ENCODE measurements at places on chromosomes 1 and 21. TPM values are rescaled to one million over a fixed set of nuclear protein-coding genes. Genes with fewer than 3 reads are reported as not detected.
A peak's percentile ranks its signal among the peaks of the same experiment; 100 is the strongest.

GRCh38 chr1:67031121-67031858 is 22.7 kb downstream of the SLC35D1 start:
- no peak for DNase-seq

Gene LCE6A
- not detected for total RNA-seq

Gene TRIM62
- total RNA-seq, result 1.4 TPM

DNA sequence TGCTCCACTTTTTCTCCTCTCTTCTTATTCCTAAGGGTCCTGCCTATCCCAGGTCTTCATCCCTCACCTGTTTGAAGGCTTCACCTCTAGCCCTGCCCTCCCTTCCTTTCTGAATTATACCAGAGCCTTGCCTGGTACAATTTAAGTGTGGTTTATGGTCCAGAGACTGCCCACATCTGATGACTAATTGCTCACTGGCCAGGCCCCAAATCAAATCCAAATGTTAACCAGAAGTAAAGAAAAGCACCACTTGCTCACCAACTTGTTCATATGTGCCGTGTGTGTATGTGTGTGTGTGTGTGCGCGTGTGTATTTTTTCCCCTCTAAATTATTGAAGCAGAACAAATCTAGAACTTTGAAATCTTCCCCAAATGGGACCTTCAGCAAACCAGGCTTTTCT is 26.4 kb downstream of the MYOM3 start:
- no peak for DNase-seq

Gene NBPF10
- 1.4 TPM for total RNA-seq

Gene LPAR3
- 0.08 TPM for total RNA-seq

DNA sequence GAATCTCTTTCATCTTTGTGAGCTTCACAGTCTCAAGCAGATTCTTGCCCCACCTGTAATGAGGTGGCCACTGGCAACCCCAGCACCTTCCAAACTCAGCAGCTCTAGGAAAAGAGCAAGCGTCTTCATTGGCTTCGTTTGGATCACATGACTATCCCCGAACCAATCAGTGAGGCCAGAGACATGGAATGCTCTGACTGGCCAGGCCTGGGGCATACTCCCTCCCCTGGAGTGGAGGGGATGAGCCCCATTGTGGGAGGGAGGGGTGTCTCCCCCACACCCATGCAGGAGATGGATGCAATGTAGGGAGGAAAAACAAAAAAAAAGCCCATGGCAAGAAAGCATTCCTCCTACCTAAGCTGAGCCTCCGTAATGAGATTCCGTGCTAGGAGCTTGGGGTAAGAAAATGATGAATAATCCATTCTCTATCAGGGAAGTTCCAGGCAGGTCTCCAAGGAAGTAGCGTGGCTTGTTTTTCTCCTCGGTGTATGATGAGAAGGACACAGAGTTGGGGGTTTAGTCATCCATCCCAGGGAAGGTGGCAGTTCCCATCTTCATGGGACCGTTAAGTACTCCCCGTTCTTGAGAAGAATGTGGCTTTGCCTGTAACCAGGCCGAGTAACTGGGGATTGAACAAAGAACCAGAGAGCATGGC is 32.7 kb downstream of the FHAD1 start:
- no peak for DNase-seq

DNA sequence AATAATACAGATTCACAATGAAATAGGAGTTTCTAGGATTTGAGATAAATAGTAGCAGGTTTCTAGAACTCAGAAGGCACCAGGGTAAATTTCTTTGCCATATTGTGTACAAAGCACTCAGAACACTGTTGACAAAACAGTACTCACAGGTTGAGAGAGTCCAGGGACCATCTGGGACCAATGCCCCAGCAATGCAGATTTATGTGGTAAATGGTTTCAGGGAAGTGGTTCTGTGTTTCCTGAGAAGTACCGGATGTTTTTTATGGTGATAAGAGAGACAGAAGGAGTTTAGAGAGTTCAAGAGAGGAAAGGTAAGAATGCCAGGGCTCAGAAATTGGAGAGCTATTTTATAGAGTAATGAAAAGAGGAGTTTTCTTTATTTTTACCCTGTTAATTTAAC is 29.6 kb upstream of the DIPK1A start:
- no peak for DNase-seq

DNA sequence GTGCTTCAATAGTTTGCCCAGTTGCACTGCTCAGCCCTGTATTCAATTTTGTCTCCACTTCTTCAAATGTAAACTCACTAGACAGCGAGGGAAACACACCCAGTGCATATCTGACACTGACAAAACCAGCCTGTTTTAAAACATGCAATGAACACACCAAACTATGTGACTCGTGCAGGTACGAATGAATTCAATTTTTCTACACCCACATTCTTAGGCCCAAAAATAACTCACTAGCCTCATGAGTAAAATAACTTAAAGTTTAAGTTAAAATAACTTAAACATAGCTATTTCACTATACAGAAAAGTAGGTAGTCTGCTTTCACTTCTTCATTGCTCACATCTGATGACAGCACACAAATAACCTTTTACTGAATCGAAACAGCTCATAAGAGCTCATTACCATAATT is 21.1 kb downstream of the TTC13 start:
- no peak for DNase-seq

Gene SLAMF1
- 0.25 TPM for total RNA-seq

- no peak for DNase-seq
Measured at GRCh38 chr1:244006961-244007360, 44.1 kb upstream of the ZBTB18 start.

Gene KRTAP19-4
- total RNA-seq, result not detected

Gene OPTC
- total RNA-seq, result not detected

GRCh38 chr1:183251959-183252450 is 65.9 kb downstream of the LAMC2 start:
- DNase-seq, result no peak

DNA sequence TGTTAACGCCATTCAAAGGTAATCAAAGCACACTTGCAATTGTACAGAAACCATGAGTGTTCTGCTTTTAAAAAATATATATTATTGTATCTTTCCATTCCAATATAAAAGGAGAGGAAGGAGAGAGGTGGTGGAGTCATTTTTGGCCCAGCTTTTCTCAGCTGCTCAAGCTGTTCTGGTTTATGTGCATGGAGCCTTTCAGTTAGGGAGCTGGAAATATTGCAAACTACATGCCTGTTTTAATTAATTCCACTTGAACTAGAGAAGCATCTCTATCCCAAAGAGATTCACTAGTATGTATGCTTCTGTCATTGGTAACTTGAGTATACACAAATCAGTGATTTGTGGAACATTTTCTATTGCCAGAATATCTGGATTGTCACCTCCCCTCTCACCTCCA is 28.5 kb upstream of the C1orf105 start:
- DNase-seq, result no peak

DNA sequence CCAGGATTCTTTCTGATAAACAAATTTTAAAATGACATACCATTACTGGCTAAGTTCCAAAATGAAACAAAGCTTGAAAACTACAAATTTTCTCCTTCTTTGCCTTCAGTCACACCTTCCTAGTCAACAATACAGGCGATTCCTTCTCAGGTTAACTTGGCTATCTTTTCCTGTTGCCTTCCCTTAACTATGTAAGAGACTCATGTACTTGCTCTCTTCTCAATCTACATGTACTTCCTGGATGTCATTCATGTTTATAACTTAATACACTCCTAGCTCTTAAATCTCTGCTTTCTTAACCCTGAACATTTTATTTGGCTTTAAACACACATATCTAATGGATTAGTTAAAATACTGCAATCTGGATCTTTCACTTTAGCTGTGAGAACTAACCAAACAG is 97.0 kb downstream of the COQ8A start:
- no peak for DNase-seq

Gene IFI44
- 5.2 TPM for total RNA-seq

DNA sequence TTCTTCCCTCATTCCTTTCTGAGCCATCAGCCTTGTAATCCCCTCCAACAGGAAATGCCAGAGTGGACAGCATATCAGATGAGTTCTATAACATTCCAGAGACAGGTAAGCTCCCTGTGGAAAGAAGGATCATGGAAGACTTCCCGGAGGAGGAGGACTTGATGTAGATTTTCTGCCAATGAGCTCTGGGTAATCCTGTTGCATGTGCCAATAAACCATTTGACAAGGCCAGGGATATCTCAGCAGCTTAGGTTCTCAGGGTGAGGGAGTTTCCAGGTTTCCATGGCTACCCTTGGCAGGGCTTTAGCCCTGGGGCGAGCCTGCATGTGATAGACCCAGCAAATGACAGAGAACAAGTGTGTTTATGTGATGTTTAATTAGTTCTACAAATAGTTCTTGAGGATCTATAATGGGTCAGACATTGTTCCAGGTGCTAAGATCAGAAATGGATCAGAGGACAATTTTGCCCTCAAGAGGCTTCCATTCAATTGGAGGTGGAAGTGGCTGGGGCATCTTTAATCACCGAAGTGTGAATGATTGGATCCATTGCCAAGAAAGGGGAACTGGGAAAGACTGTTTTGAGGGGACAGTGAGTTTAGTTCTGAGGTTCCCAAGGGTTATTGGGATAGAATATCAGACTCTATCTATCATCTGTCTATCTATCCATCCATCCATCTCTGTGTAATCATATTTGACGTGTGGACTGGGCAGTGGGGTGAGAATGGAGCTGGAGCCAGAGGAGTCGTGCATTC is 6.9 kb downstream of the PLA2G5 start:
- no peak for DNase-seq

DNA sequence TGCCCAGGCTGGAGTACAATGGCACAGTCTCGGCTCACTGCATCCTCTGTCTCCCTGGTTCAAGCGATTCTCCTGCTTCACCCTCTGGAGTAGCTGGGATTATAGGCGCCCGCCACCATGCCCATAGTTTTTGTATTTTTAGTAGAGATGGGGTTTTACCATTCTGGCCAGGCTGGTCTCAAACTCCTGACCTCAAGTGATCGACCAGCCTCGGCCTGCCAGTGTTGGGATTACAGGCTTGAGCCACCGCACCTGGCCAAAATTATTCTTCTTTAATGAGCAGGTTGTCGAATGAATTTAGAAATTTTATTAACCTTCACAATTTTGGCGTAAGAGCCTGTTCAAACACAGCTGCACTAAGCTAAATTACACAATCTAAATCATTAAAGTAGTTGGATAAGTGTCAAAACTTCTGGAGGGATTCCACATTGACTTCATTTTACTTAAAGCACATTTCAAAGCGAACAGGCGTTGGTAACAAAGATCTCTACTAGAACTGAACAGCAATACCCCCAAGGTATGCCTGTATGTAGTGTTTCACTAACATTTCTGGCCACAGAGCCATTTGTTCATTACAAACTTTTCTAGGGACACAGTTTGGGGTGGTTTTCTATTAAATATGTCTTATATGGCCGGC is 5.2 kb upstream of the CTH start:
- DNase-seq, result peak; percentile 59

DNA sequence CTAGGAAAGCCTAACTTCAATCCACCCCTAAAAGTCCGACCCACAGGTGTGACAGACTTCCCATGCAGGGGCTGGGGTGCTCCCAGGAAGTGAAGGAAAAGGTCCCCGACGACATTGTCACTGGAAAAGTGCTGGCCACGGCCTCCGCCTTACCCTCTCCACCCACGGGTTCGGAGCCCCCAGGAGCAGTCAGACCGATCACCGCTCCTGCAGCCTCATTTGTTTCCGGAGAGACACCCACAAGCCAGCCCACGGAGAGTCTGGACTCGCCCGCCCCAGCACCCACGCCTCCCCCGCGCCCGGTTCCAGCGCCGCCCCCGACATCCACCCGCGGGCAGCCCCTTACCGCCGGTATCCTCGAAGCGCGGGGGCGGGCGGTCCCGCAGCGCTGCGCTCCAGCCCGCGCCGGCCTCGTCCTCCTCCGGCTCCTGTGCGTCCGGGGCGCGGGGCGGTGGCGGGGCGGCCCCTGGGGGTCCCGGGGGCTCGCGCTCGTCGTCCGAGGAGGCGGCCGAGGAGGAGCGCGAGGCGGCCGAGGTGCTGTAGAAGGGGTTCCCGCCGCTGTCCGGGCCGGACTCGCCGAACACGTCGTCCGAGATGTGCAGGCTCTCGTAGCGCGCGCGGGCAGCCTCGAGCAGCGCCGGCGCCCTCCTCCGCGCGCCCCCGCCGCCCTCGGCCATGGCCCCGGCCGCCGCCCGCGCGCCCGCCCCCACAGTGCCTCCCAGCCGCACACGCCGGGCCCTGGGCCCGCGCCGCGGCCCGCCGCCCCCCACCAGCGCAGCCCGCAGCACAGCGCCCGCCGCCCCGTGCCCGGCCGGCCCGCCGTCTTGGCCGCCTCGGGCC is 660 bp downstream of the PGBD5 start:
- DNase-seq, result no peak

All from left lobe of liver (tissue), 2 donors.